Cardiac septum (tissue), 1 donor: ENCODE measurements at places on chromosomes 5 and 9. TPM values are rescaled to one million over a fixed set of nuclear protein-coding genes. Genes with fewer than 3 reads are reported as not detected.

Gene PRDM9
- not detected for total RNA-seq

Gene GABRA1
- not detected for total RNA-seq

Gene FBP2
- total RNA-seq = not detected

Gene CDC20B
- total RNA-seq = not detected

Gene BTNL8
- total RNA-seq = 0.43 TPM

Gene DOCK8
- total RNA-seq = 2.4 TPM

Gene ADAMTS6
- 1.9 TPM for total RNA-seq

GRCh38 chr9:99822109-99822805, 572 bp downstream of the NR4A3 start:
- DNase-seq = no peak

DNA sequence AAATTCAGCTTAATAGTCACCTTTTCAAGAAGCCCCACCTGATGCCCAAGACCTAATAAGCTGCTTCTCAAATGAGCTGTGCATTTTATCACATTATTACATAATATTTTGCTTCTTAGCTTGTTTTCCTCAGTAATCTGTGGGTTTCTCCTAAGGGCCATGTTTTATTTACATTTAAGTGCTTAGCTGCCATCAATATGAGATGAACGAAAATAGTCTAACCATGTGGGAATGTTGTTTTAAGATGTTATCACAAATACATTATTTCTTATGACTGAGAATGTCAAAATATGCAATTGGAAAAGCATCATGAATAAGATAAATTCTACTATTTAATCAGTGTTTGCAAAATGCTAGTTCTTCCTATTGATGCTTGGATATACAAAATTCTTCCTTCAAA, 10.1 kb downstream of the ARRDC3 start:
- DNase-seq = no peak

DNA sequence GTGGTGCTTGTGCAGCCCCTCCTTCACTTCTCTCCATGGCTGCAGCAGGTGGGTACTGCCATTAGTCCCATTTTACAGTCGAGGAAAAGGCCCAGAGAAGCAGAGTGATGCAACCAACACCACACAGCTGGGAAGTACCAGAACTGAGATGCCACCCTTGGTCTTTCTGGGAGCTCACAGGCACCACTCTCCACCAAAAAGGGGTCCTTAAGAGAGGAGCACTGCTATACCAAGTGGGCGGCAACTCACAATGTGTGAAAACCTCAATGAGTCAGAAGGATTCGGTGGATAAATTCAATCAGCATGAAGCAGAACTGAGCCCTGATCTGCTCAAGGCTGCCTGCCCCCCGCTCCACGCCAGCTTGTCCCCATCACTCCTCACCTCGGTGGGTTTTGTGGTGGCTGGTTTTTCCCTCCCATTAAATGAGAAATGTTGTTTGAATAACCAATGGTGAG, 213.7 kb downstream of the FSTL4 start:
- DNase-seq = no peak

DNA sequence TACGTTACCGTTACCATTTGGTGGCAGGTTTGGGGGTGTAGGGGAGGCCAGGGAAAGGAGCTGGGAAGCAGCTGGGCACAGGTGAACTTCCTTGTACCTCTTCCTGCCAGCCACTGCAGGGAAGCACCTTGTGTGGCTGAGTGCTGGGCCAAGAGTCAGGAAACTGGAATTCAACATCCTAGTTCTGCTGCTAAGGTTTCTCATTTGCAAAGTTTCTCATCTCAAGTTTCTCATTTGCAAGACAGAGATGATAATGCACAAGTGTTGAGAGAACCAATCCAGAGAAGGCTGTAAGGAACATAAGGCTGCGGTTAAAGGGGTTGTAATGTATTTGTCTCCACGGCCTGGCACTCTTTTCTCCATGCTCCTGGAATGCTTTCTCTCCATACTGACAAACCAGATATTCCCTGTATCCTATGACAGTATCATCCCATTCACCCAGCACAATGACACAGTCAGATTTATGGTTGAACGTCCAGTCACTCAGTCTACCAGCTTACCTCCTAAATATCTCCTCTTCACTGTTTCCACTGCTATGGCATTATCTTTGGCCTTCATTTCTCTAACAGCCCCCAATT, 33.6 kb upstream of the LARP1 start:
- DNase-seq = no peak

- DNase-seq = no peak
These were observed 636 bp upstream of the PWWP2A start for GRCh38 chr5:160119905-160120266.

- no peak for DNase-seq
These were observed 14.3 kb downstream of the GRIA1 start for GRCh38 chr5:153504726-153505125.

DNA sequence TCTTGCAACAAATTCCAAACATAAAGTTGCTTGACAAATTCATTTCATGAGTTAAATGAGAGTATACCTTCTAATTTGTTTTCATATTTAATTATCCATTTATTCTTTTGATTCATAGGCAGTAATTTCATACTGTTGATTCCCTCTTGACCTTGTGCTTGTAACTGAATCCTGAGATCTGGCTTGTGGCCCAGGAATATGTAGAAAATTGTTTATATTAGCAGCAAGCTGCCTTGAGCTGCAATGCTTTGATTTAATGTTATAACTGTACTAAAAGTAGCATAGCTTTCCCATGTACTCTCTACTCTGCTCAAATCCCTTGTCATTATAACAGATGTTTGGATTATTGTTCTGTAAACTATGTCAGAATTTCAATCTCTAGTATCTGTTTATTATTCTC, 780.7 kb downstream of the NR2F1-AS1 start:
- no peak for DNase-seq

DNA sequence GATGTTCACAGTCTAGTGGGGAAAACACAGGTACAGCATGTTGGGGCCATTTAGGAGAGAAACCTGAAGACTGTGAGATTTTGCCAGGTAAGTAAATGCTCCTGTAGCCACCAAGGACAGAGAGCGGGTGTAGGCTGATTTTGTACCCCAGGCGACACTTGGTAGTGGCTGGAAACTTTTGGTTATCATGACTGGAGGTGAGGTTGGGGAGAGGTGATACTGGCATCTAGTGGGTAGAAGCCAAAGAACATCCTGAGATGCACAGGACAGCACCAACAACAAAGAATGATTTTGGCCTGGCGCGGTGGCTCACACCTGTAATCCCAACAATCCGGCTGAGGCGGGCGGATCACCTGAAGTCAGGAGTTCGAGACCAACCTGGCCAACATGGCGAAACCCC, 38.8 kb upstream of the PWWP2A start:
- no peak for DNase-seq
